ENCODE measurements at places on chromosomes 13 and 19.

DNA sequence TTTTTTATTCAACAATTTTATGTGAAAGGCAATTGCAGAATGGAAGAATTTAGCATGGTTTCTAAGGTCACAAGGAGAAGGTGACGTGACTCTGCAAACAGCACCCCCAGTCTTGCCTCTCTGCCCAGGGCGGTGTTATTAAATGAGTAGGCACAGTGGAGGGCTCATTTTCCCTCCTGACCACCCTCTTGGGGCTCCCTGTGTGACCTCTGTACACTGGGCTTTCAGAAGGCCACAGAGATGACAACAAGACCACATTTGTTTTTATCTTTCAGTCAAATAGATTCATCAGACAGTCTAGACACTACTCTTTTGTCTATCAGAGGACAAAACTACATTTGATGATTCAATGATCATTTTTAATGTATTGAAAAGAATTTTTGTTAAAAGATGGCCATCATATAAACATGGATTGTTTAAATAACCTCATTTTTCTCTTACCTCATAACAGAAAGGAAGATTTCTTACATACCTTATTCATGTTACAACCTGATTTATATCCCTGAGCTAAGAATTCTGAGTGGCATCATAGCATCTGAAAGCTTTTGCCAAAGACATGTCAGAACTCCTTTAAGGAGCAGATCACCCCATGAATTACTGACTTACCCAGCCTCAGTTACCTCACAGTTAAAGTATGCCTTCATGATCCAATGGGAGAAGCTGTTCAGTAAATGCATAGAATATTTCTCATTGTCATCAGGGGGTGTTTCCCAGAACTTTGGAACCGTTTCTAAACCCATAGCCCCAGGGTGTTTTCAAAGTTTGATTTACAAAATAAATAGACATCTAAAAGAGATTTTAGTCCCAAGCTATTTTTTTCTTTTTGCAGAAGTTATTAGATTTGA is 184.0 kb upstream of the RFC3 start:
- no peak for DNase-seq

DNA sequence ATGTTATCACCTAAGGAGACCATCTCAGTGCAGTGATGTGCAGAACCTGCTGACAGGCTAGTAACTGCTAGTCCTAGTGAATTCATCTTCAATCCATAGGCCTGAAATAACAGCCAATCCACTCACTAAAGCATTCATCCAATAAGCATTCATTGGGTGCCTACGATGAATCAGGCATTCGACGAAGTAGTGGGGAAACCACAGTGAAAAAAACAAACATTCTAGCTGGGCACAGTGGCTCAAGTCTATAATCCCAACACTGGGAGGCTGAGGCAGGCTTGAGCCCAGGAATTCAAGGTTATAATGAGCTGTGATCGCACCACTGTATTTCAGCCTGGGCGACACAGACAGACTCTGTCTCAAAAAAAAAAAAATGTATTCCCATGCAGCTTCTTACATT is 135.6 kb downstream of the RNF17 start:
- no peak for DNase-seq

DNA sequence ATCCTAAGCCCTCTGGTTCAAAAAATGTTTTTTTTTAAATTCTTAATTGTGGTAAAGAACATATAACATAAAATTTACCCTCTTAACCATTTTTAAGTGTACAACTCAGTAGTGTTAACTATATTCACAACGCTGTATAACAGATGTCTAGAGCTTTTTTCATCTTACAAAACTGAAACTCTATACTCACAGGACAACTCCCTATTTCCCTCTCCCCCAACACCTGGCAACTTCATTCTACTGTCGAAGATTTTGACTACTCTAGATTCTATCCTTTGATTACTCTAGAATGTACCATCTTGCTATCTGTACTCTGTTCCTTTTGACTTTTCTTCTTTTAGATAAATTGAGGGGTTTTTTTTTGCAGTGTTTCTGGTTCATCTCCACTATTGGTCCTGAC is 200.4 kb downstream of the KLF12 start:
- no peak for DNase-seq

GRCh38 chr19:18646535-18647370 is 9.9 kb downstream of the KLHL26 start:
- no peak for DNase-seq

DNA sequence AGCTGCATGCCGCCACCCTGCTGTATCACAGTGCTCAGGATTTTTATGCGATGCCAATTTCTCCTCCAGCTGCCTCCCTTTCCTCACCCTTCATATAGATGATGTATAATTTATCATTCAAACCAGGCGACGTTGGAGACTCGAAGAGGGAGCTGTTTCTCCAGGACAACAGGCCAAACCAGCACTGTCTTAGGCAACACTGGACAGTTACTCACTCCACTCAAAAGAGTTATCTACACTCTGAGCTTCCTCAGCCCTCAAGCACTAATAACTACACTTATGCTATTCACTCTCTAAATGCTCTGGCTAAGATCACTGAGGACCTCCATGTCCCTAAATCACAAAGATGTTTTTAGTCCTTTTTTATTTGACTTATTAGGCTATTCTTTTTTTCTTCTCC is 87.3 kb upstream of the RFC3 start:
- no peak for DNase-seq

- no peak for DNase-seq
Measured at GRCh38 chr13:73492811-73493210, 434.0 kb downstream of the KLF5 start.

DNA sequence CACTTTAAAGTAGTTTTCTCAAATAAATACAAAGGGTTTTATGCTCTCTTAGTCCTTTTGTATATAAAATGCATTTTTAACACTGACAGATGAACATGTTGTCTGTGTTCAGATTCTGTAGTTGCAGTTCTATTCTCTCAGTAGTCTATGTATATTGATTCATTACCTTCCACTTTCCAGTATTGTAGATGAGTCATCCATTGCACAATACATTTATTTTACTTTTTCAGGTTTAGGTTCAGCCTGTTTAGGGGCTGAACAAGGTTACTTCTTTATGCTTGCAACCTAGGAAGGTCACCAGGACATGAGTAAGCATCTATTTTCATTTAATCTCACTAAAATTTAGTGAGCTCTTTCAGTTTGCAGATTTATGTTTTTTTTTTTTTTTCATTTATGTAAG is 173.6 kb downstream of the NALCN start:
- no peak for DNase-seq

GRCh38 chr13:29266756-29267733 is 328.4 kb downstream of the SLC7A1 start:
- no peak for DNase-seq

DNA sequence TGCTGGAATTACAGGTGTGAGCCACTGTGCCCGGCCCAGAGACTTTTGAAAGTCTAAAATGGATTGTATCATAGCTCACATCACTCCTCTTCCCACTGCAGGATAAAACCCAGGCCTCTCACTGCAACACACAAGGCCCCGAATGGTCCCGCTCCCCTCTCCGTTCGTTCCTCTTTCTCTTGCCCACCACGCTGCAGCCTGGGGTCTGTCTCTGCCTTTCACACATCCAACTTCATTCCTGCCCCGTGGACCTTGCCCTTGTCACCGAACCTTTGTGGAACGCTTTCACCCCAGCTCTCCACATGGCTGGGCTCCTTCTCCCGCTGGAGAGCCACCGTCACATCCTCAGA is 42.6 kb downstream of the NFIC start:
- no peak for DNase-seq

GRCh38 chr13:50587115-50587514 is 256.4 kb downstream of the DLEU7 start:
- DNase-seq, result no peak

DNA sequence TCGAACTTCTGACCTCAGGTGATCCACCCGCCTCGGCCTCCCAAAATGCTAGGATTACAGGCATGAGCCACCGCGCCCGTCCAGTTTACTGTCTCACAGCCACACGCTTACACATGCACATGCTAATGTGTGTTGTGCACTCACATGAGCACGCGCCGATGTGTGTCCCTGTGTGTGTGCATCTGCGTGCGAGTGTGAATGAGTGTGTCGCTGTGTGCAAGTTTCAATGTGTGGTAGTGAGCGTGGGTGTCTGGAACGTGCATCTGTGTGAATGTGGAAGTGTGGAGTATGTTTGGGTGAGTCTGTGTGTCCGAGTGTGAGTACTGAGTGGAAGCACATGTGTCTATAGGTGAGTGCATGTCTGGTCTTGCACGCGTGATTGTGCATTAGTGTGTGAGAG is 4.2 kb downstream of the MAST1 start:
- no peak for DNase-seq

GRCh38 chr13:70310396-70311119 is 202.3 kb upstream of the KLHL1 start:
- peak; percentile 63 for DNase-seq

DNA sequence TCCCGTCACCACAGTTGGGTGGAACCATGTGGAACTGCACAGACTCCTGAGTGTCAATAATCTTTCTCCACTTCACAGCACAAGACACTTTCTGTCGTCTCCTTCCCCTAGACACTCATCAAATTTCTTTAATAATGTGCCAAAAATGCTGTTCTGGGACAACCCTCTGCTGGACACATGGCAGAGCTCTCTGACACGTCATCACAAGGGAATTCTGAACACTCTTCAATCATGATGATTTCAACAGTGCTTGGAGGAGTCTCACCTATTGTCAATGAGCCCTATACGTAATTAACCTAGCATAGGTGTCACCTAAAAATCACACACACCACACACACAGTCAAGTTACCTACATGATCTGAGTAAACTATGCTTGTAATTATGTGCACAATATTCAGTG is 141.3 kb downstream of the STOML3 start:
- DNase-seq, result no peak

DNA sequence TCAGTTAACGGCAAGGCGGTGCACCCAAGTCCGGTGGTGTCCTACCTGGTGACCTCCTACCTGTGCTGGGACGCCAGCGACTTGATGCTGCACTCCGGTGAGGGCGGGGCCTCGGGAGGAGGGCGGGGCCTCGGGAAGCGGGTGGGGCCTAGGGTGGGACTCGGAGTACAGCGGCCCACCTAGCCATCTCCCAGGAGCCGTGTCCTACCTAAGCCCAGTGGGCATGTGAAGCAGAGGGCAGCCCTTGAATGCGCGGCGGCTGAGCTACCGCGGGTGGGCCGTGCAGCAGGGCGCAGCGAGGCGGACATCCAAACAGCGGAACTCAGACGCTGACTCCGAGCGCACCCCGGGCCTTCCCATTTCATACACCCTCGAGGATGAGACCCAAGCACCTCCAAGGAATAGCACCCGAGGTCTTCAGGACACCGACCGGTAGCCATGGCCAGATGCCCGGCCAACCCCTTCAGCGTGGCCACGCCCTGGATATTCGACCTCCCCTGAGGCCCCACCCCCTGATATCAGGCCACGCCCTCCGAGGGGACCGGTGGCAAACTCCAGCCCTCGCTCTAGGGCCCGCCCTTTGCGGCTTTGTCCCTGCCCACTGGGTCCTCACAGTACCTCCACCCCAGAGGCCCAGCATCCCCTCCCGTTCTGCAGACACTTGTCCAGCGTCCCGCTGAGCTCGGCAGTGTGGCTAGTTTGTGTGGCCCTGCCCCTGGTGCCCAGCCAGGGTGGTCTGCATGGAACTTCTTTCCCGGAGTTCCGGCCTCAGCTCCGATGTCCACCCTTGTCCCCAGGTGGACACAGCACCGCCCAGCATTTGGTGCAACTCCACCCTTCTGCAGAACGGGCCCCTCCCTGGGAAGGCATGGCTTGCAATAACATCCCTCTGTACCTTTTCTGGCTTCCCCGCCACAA is 5.4 kb downstream of the KLK1 start:
- DNase-seq, result peak; percentile 56

GRCh38 chr13:66895780-66896179 is 334.4 kb downstream of the PCDH9 start:
- DNase-seq, result no peak

DNA sequence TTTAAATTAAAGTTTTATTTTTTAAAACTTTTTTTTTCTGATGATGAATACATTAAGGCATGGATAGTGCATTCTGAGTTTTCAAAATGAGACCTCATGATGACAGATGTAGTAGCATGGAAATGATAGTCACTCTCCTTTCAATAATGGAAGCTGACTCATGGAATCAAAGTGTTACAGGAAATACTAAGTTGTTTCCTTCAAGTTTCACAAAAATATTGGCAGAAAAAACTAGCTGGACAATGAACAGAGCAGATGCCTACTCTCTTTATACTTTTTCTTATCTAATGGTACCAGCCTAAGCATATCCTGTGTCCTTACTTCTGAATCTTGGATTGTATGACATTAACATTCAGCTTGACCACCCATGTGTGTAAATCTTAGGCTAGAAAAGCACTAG is 1337.3 kb downstream of the PCDH9 start:
- DNase-seq, result no peak

DNA sequence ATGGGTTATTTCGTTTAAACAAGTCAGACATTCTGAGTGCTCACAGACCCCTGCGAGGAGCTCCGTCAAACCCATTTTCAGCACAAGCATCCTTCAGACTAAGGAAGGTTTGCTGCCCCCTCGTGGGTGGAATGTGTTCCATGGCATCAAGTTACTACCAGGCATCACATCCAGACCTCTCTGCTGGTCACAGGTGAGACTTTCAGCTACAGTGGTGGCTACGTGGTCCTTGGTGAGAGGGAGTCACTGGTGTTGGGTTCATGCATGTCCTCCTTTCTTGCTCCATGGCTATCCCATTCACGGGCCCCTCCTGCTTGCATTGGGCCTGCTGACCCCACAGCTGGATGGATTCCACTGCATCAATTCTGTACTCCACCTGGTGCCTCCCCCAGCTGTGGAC is 9.1 kb upstream of the LILRB5 start:
- peak; percentile 32 for DNase-seq

DNA sequence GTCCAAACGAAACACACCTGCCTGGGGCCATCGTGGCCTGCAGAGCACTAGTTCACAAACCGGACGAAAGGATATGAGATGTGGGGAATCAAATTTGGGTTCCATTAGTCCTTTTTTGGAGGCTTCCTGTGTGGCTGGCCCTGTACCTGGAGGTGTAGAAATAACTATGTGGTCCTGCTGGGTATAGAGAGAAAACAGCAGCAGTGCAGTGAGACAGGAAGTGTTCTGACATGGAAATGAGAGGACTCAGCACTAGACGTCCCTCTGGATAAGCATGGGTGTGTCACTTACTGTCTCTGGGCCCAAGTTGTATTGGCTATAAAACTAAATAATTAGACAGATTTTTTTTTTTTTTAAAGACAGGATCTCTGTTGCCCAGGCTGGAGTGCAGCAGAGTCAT is 12.3 kb downstream of the KDELR1 start:
- no peak for DNase-seq

DNA sequence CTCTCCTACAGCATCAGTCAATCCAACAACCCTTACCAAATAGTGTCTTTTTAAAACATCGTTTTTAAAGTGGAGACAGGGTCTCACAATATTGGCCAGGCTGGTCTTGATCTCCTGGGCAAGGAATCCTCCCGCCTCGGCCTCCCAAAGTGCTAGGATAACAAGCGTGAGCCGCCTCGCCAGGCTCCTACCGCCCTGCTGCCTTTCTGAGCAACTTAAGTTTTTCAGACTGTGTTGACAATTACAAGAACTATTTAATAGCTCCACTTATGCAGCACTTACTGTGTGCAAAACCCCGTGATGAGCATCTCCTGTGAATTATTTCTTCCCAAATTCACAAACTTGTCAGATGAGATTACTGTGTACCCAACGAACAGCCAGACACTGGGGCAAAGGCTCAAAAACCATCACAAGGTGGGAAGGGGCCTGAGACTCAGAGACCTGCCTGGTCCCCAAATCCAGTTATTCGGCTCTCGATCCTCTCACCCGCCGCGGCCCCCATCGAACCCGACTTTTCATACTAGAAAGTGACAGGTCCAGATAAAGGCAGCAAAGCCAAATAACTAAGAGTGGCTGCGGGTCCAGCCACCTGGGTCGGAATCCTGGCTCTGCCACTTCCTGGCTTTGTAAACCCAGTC is 581 bp downstream of the RPL18 start:
- no peak for DNase-seq

GRCh38 chr13:106362707-106363106 is 172.8 kb downstream of the EFNB2 start:
- no peak for DNase-seq

Data from HAP-1 (cell line).